ENCODE measurements at places on chromosomes 3 and 15. TPM values are rescaled to one million over a fixed set of nuclear protein-coding genes. Genes with fewer than 3 reads are reported as not detected.
A peak's percentile ranks its signal among the peaks of the same experiment; 100 is the strongest.

The CPLX3 gene
- total RNA-seq: not detected

The RGMA gene
- 5.7 TPM for total RNA-seq

The GOLGA6D gene
- not detected for total RNA-seq

DNA sequence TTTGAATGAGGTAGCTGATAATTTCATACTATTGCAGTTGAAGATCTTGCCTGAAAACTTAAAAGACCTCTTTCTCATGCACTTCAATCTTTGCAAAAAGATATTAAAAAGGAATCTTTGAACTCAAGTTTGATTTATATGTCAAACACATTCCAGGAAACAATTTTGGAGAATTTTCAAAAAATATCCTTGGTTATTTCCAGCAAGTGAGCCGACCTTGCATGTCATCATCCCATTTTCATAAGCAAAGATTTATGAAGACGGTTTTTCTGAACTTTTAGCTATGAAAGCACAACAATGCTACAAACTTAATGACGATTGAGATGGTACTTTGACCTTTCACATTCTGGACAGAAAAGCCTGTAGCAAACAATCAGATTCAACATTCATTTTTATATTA, 95.6 kb downstream of the RFX7 start:
- DNase-seq: no peak

- DNase-seq: peak; percentile 7
These were observed 1.9 kb downstream of the DAG1 start for GRCh38 chr3:49471856-49472495.

DNA sequence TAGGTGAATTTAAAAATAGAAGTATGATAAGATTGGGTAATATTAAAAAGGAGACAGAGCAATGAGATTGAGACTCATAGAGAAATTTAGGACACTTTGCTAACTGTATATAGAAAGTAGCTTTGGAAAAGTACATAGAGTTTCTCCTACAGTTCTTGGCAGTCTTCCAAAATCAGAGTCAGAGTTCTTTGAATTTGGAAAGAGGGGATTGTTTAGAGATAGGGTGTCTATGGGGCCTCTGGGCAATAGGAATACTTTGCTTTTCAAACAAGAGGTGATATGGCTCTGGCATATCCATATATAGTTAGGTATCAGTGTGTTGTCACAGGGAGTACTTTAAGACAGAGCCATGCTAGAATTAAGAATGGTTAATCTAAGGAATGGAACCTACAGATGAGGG, 477.1 kb upstream of the KCNMB2 start:
- DNase-seq: no peak

- DNase-seq: no peak
These were observed 27.7 kb upstream of the SLC2A2 start for GRCh38 chr3:171054231-171054630.

DNA sequence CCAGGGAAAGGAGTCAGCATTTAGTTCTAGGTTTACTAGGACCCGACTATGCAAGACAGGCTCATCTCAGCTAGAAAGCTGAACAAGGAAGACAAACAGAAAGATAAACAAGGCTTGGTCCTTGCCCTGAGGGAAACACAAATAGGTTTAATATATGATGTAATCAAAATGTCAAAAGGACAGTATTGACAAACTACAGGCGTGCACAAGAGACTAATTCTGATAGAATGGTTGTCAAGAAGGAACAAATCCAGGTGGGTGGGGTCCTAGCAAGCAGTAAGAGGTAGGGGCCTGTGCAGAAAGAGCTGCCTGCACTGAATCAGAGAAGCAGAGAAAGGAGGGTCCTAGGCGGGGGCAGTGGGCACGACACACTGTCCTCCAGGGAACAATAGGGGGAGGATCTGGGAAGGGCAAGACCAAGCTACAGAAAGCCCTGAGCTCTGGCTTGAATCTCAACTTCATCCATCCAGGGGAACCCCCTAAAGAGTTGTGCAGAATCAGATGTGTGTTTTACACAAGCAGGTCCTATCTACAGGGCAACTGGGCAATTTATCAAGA, 23.4 kb downstream of the RFTN1 start:
- no peak for DNase-seq

- DNase-seq: no peak
These were observed 20.9 kb downstream of the GMPS start for GRCh38 chr3:155891321-155891720.

DNA sequence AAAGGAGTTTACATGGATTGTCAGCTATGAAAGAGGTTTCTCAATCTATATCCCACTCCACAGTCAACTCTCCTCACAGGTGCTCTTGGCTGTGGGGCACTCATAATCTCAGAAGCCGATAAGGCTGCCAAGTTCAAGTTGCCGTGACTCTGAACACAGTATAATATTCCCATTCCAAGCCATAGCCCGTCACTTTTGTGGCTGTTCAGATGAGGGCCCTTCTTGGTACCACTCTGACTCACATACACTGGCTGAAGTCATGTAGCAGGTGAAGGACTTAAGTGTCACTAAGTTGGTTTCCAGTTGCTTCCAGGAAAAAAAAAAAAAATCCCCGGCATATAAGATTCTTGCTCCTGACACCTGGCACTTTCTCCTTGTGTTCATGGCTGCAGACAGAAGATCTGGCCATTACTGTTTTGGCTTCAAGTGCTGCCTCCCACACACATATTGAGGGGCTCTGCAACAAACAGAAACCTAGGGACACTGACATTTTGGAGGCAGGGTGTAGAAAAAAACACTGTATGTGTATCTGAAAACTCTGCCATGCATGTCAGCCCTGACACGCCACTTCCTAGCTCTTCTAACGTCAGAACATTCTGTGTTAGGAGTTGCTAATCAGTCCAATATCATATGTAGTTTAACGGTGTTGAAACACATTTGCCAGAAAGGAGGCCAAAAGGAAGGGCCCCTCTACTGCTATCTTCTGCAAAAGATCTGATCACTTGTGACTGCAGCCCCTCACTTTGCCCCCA, 170.2 kb upstream of the ICE2 start:
- DNase-seq: no peak

The ADAMTS7 gene
- total RNA-seq: 8.7 TPM

GRCh38 chr3:106881186-106881585, 496.1 kb upstream of the CCDC54 start:
- no peak for DNase-seq

The CCDC54 gene
- not detected for total RNA-seq

GRCh38 chr3:10344944-10345575, 24.1 kb upstream of the SEC13 start:
- DNase-seq: no peak

DNA sequence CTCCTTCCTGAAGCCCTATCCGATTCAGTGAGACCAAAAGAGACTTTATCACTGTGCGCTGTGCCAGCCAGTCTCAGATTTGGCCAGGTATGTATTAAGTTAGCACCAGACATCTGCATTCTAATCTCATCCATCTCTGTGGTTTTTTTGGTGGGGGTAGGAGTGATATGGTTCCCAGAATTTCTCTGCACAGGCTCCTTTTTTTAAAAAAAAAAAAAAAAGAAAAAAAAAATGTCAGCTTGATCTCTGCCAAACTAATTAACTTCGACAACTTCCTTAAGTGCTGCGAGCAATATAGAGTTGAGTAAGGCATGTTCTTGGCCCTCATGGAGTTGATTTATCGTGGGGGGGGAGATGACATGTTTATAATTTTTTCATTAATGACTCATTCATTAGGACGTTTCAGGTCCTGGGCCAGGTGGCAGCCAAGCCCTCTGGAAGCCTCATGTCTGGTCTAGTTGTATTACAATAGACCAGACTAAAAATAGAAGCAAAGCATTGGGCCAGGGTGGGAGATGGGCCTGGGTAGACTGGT, 12.9 kb downstream of the SLCO3A1 start:
- DNase-seq: no peak

GRCh38 chr3:114435386-114436115, 141.7 kb downstream of the TIGIT start:
- DNase-seq: no peak

DNA sequence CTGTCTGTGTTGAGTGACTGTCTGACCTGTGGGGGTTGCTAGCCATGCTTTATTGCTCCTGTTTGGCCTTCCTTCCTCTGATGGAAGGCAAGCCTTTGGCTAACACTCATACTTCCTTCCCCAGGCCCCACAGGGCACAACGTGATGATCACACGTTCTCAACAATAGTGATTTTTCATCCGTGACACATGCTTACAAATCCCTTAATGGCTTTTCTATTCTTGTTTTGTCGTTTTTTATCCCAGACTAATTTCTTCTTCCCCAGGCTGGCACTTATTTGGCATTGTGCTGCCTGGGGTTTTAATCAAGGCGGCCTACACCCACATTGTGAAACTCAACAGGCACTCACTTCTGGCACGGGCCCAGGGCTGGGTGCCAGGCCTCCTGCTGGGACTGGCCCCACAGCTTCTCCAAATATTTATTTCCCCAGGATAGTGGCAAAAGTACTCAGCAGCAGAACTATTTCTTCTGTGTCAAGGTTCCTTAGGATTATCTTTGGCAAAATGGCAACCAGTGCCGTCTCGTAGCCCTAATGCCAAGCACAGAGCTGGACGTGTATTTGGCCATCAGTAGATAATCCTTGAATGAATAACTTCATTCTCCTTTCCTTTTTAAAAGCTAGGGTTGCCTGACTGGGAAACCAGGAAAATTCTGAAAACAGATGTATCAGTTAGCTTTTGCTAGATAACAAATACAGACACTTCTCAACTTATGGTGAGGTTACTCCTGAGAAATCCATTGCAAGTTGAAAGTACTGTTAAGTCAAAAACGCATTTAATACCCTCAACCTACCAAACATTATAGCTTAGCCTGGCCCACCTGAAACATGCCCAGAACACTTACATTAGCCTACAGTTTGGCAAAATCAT, 30.6 kb downstream of the CMTM7 start:
- peak; percentile 87 for DNase-seq

All from left lung (tissue), 14 donors.